ENCODE measurements at places on chromosomes 2 and 18.

DNA sequence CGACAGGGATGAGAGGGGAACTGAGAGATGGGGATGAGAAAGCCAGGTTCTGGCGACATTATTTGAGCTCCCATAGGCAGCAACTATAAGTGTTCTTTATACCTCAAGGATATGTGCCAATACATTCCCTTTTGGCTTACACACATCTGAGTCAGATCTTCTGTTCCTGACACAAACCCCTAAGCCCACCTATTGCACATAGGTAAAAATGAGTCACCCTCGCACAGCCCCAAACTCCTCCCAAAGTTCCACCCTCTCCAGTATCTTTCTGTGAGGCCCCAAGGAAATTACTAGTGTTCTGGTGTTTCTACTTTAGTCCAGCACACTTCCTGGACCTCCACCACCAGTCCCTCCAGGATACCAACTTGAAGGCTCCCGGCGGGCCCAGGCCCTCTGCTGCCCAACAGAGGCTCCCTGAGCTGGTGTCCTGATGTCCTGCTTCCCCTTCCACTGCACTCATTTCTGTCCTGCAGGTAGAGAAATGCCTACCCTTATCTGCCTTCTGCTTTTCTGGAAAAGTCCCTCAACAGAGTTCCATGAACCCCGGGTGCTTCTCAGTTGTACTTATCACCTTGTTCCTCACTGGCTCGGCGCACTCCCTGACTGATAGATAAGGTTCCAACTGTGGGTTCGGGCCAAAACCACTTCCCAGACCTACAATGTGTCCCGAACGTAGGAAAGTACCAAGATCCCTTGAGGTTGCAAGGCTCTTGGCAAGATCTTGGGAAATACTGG, 125.5 kb downstream of the EN1 start:
- no peak for DNase-seq

DNA sequence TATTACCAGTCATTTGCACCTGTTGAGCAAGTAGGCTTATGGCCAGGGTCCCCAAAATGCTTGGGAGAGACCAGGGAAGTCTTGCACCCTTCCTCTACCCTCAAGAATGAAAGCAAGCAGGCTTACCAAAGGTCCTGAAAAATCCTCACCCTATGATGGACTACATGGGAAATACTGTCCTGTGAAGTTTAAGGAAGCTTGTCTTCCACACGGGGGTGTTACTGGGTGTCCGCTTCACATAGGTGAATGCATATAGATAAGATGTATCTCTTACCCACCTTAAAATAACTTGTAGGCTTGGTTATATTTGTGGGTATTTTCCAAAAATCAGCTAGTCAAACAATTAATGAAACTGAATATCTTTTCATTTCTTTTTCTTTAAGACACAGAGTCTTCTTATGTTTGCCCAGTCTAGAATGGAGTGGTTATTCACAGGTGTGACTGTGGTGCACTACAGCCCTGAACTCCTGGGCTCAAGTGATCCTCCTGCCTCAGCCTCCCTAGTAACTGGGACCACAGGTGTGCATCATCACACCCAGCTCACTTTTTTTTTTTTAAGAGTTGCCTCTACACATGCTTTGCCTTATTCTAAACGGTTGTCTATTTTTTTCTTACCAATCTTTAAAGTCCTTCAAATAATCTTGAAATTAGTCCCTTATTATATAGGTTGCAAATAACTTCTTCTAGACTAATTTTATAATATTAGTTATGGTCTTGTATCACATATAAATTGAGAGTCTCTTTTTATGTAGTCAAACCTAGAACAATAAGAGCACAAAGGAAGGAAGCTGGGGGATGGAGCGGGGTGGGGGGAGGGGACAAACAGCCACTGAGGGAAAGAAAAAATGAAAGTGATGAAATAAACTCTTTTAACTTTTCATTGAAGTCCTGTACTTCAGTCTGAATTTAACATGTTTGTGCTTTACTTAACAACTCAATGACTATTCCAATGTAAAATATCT, 49.0 kb downstream of the CERKL start:
- DNase-seq: no peak

GRCh38 chr2:7355781-7356180, 438.6 kb downstream of the RNF144A start:
- no peak for DNase-seq

GRCh38 chr2:207133458-207133819, 32.3 kb downstream of the KLF7 start:
- no peak for DNase-seq

DNA sequence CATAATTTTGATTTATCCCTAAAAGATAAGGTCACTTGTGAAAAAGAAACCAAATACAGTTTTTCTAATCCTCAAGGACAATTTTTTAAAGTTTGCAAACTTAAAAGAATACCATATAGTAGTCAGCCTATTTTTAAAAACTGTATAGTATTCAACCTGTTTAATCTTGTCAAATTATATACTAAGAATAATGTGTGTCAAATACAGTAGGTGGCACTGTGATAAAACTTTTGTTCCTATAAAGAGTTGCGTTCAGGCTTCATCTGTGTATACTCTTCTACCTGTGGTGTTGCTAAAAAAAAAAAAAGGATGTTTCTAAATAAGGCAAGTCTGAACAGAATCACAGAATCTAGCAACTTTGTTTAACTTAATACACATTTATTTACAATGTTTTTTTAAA, 68.6 kb downstream of the CCDC138 start:
- no peak for DNase-seq

GRCh38 chr2:218876562-218877219, 4.0 kb upstream of the WNT10A start:
- peak; percentile 77 for DNase-seq

- DNase-seq: no peak
Measured at GRCh38 chr2:95050385-95051300, 25.1 kb downstream of the MAL start.

DNA sequence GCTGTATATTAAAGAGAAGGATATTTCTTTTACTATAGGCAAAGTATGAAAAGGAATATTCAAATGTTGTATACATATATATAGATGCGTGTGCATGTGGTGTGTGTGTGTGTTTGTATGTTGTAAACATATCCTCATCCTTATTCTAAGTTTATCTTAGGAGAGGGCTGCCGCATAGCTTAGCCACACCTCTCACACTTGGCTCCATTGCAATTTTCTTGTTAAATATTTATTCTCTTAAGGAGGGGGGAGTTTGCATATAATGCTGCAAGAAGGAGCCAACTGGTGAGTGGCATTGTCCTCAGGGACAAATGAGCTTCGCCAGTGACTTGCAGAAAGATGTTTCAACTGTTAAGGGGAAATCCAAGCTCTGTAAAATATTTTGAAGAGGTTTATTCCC, 360.1 kb upstream of the RND3 start:
- DNase-seq: no peak

GRCh38 chr2:199144546-199144945, 313.2 kb downstream of the SATB2 start:
- DNase-seq: no peak

DNA sequence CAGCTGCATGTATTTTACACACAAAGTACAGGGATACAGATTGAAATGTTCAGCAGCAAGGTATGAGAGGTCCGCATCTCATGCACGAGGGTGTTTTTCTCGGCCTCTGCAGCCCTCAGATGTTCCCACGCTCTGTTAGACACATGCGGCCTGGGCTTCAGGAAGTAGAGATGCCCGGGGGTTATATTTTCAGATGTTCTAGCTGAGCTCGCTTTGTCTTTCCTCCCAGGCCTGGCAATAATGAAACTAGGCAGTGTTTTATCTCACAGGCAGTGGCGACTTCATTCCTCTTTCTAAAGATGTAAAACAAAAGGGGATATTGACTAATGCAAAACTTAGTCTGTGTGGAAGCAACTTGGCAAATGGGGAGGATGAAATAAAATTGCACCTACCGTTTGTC, 190.7 kb downstream of the GBX2 start:
- DNase-seq: no peak

DNA sequence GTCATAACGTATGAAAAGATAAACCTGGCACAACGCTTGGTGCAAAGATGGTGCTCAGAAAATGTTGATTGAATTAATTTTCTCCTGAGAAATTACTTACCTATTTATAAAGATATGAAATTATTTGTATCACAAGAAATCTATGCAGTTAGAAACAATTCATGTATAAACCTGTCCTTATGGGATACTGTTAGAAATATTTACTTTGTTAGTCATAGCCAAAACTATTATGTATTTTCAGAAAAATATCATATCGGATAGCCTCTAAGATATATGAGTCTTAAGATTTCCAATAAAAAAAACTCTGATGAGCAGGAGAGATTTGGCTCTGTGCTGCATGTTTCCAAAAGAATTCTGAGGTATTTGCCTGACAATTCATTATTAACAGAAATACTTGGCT, 880.7 kb downstream of the LRRTM4 start:
- DNase-seq: no peak

GRCh38 chr2:160837416-160837815, 322.8 kb upstream of the TANK start:
- DNase-seq: no peak

- no peak for DNase-seq
Measured at GRCh38 chr2:231991664-231992063, 30.2 kb downstream of the DIS3L2 start.

DNA sequence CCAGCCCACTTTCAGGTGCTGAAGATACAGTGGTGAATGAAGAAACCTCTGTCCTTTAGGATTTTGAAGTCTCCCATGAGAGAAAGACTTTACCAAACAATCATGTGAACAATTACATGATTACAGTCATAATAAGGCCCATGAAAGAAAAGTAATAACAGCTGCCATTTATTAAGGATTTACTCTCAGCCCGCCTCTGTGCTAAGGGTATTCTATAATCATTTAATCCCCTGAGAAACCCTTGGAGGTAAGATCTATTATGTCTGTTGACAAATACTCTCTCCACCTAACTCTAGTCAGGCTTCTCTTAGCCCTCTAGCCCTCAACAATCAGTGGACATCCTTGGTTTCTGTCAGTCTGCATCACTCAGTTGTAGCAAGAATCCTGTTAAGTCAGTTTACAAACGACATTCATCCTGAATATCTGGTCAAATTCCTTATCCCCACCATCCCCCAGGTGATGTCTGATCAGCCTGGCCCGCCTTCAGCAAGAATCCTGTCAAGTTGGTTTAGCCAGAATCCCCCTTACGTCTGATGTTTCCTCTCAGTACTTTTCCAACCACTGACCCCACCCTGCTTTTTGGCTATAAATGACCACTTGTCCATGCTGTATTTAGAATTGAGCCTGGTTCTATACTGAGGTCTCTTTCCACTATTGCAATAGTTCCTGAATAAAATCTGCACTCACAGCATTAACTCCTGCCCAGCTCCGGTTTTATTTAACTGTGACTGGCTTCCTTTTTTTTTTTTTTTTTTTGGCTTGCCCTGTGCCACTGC, 12.2 kb upstream of the SOCS6 start:
- DNase-seq: no peak

GRCh38 chr2:53629501-53629900, 138.1 kb upstream of the CHAC2 start:
- DNase-seq: no peak

GRCh38 chr2:86440631-86441391, at the start of gene KDM3A:
Gene KDM3A, plus strand, starts transcription at chr2:86441371. Its CDS starts 677 bp downstream, at chr2:86442048.
- peak; percentile 100 for DNase-seq

DNA sequence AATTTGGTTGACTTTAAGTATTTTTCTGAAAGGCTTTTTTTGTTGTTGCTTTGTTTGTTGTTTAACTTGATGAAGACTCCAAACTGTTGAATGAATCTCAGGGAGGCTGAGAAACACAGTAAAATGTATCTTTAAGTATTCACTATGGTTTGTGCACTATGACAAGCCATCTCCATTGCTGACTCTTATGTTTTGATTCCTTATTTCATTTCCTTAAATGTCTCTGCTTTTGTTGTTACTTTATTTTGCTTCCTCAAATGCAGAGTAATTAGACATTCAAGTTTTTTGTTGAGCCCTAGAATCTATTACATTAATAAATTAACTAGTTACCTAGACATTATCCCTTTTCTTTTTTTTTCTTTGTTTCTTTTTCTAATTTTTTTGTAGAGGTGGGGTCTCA, 46.3 kb upstream of the SLC39A10 start:
- DNase-seq: no peak

DNA sequence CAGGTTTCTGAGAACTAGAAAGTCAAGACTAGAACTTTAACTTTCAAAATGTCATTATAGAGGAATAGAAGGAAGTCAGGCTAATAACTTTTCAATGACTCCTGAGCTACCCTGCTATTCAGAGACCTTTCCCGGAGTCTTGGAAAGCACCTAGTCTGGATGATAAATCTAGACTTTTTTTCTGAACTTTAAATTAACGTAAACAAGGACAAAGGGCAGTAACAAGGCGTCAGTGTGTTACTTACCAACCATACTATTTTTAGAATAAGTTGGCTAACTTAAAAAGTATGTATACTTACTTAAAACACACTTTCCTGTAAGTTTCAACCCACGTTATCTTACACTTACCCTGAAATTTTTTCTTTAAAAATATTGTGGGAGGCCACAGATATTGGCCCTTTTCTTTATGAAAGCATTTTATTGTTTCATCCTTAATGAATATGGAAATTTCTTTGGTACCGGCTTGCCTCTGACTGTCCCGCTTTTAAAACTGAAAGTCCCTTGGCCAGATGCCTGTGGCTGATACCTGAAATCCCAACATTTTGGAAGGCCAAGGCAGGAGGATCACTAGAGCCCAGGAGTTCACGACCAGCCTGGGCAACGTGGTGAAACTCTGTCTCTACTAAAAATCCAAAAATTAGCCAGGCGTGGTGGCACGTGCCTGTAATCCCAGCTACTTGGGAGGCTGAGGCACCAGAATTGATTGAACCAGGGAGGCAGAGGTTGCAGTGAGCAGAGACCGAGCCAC, 9.7 kb downstream of the PMAIP1 start:
- DNase-seq: no peak

GRCh38 chr2:104766683-104767082, 87.2 kb upstream of the POU3F3 start:
- no peak for DNase-seq

- DNase-seq: no peak
Measured at GRCh38 chr2:18602298-18602697, 12.9 kb upstream of the NT5C1B start.

- no peak for DNase-seq
Measured at GRCh38 chr2:190860985-190861680, 19.5 kb upstream of the GLS start.

GRCh38 chr2:150126143-150126740, 361.2 kb downstream of the RND3 start:
- DNase-seq: no peak

DNA sequence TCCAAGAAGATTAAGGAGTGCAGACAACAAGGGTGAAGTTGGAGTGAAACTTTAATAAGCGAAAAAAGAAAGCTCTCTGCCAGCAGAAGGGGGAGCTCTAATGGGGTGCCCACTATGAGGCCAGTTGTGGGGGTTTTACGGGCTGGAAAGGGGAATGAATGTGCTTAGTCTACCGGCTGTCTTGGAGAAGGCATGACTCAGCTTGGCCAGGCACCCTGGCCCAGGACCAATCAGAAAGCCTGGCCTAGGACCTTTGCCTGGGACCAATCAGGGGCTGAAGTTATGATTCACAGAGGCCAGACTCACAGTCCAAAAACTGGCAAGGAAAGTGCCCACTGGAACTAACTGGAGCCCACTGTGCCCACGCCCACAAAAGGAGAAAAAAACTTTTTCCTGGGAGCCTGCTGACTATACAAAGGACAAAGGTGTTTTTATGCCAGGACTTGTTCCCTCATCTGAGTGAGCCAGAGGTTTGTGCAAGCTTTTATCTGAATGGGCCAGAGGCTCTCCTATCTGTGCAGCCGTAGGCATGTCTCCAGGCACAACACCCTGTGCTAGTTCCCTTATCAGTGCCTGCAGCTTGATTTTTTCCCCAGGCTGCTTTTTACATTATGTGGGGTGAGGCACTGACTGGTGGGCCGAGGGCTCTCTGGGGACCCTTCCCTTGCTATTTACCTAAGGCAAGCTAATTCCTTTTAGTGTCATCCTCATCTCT, 18.6 kb downstream of the CMPK2 start:
- no peak for DNase-seq
